ENCODE measurements at places on chromosomes 4 and X.
A peak's percentile ranks its signal among the peaks of the same experiment; 100 is the strongest.

DNA sequence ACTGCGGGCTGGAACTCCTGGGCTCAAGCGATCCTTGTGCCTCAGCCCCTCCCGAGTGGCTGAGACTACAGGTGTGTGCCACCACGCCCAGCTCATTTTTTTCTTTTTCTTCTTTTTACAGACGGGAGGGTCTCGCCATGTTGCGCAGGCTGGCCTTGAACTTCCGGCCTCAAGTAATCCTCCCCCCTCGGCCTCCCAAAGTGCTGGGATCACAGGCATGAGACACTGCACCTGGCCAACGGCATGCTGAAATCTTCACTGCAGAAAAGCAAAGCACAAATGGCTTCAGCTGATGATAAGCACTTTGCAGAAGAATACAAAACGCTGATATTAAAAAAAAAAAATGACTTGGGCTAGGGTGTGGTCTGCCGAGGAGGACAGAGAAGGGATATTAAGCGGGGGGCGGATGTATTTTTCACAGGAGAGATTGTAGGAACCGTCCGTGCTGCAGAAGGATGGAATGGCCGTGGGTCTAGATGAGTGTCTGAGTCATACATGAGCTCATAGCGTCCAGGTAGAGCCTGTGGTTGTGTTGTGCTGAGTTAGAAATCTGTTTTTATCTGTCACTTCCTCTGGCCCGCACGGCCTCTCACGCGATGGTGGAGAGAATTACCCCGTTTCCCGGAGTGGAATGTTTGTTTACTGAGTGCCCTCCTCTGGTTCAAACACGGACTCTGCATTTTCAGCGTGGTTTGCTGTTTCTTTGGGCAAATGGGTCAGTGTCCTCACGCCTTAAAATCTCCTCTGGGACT is 8.5 kb upstream of the AKAP17A start:
- peak; percentile 86 for DNase-seq

- DNase-seq, result no peak
Observed at GRCh38 chrX:69066966-69067525, 98.2 kb downstream of the PJA1 start.

DNA sequence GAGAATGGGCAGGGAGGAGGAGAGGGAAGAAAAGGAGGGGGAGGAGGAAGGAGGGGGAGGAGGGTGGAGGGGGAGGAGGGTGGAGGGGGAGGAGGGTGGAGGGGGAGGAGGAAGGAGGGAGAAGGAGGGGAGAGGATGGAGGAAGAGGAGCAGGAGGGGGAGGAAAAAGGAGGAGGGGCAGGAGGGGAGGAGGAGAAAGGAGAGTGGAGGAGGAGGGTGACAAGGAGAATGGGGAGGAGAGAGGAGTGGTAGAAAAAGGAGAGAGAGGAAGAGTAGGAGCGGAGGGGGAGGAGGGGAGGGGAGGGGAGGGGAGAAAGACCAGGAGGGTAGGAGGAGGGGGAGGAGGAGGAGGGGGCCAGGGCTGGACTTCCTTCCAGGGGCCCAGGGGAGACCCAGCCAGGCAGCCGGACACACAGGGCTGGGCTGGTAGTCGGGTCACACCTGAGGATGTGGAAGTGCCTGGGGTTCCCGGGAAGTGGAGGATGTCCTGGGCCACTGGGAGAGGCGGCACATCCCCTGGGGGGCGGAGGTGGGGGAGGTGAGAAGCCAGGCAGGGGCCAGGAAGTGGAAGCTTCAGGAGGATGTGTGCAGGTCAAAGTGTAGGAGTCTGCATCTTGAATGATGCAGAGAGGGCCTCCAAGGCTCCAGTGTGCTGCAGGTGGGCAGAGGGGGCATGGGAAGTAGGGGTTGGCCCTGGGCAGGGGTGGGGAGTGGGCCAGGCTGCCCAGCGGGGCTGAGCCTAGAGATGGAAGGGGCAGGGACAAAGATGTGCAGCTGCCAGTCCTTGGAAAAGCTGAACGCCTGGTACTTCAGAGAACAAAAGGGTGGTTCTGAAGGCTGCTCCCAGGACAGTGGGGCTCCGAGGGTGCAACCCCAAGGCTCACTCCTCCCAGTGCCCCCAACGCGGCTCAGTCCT is 18.8 kb downstream of the IL3RA start:
- no peak for DNase-seq

DNA sequence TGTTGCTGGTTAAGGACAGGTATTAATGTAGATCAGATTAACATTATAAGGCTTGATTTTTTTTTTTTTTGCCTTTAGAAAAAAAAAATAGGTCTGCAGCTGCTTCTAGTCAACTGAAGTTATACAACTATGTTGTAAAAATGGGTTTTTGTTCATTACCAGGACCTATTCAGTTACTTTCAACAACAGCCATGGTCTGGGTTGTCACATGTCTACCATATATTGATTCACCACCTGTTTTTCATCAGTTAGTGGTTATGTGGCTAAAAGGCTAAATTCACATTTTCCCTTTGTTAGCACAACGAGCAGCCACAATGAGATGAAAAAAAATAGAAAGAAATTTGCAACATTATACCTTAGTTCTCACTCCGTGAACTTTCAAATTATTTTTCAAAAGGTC is 45.5 kb downstream of the GLRB start:
- DNase-seq, result no peak

- no peak for DNase-seq
Observed at GRCh38 chrX:53155512-53156206, 61.7 kb downstream of the KANTR start.

GRCh38 chr4:2813446-2814405 is 20.8 kb downstream of the SH3BP2 start:
- no peak for DNase-seq

- DNase-seq, result peak; percentile 37
Observed at GRCh38 chr4:118774989-118775388, 60.9 kb downstream of the SEC24D start.

GRCh38 chr4:91963486-91963885 is 340.3 kb upstream of the GRID2 start:
- DNase-seq, result peak; percentile 4

- DNase-seq, result peak; percentile 53
Observed at GRCh38 chr4:88818631-88819470, 121.2 kb upstream of the NAP1L5 start.

DNA sequence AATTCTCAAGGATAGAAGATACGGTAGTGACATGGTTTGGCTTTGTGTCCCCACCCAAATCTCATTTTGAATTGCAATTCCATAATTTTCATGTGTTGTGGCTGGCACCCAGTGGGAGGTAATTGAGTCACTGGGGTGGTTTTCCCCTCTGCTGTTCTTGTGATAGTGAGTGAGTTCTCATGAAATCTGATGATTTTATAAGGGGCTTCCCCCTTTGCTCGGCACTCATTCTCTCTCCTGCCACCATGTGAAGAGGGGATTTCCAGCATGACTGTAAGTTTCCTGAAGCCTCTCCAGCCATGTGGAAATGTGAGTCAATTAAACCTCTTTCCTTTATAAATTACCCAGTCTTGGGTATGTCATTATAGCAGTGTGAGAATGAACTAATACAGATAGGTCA is 8.5 kb upstream of the SPANXN4 start:
- no peak for DNase-seq

DNA sequence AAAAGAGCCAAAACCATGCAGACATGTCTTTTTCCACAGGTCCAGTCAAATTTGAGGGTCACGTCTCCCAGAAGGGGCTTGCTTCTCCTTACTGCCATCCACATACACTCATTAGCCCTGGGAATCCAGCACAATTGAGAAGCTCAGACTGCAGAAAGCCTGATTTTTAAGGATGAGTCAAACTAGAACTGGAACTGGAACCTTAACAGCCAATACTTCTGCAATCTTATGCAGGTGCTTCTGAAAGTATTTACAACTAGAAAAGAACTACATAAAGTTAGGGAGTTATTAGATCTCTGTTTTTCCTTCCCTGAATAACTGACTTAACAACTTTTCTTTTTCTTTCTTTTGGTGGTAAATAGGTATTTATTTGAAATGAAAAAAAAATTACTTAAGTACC is 86.3 kb downstream of the CDS1 start:
- no peak for DNase-seq

DNA sequence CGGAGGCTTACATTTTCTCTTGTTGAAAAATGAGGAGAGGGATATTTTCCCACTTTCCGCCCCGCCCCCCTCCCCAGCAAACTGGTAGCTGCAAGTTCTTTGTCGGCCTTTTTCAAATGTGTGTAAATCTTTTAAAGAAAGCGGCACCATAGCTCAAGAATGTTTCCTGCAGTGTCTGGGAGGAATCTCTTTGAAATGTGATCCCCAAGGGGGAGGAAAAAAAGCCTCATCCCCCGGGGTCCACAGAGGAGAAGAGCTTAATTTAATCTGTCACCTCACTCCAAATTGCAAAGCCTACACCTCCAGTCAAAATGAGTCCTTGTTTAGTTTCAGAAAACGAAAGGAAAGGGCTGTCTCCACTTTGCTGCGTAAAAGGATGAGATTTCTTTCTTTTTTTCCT is 34.8 kb downstream of the ASMT start:
- DNase-seq, result no peak

- no peak for DNase-seq
Observed at GRCh38 chrX:39150220-39150619, 349.0 kb downstream of the MID1IP1 start.

DNA sequence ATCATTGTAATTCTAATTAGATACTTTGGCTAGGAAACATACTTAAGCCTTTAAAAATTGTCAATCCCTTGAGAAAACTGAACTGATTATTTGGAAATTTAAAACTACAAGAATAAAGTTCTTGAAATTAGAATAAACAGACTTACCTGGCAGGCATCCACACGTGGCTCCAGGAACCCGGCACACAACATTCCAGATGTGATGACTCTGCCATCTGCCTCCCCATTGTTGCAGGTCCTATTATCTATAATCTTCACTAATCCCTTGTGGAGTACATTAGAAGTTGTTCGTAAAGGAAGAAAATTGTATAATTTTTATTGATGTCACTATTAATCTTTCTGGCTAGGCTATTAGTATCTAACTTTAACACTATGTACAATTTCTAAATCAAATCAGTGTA is 16.2 kb upstream of the GNRHR start:
- DNase-seq, result no peak

GRCh38 chrX:22148565-22148964 is 116.4 kb downstream of the PHEX start:
- no peak for DNase-seq

DNA sequence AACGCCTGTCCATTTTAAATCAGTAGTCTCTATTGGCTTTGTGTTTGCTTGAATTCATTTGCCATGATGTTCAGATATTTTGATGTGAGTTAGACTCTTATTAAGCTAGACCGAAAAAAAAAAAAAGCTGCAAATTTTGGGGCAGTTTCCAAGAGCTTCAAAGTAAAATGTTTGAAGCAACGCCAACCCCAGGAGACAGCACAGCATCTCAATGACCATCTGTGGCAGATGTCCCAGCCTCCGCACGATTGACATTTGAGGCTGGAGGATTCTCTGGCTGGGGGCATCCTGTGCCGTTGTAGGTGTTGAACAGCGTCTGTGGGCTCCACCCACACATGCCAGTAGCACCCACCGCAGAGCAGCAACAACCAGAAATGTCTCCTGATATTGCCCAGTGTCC is 17.1 kb upstream of the ARSF start:
- DNase-seq, result no peak

GRCh38 chr4:165299399-165300060 is 27.9 kb upstream of the MSMO1 start:
- no peak for DNase-seq

- no peak for DNase-seq
Observed at GRCh38 chr4:70901607-70901983, 574 bp upstream of the MOB1B start.
